ENCODE measurements at places on chromosomes 3 and 15.

- no peak for DNase-seq
Observed at GRCh38 chr3:183710231-183710630, 12.6 kb downstream of the YEATS2 start.

GRCh38 chr3:4977853-4978203 is 1.4 kb upstream of the BHLHE40 start:
- no peak for DNase-seq

- no peak for DNase-seq
Observed at GRCh38 chr3:138300647-138301046, 29.0 kb downstream of the NME9 start.

DNA sequence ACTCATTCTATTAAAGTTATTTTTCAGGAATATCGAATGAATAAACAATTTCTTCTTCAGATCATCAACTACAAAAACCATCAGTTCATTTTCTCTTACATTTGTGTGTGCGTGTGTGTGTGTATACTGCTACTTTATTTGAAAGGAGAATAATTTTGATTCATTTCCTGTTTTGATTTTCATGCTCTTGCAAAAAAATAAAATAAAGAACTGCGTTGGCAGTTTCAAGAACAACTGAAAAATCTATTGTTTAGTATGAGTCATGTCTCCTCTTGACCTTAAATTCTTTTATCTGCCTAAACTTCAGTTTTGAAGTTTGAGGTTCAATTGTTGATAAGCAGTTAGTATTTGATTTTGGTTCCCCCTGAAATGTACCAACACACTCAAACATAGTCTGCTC is 540.8 kb downstream of the FGF12 start:
- DNase-seq, result no peak

DNA sequence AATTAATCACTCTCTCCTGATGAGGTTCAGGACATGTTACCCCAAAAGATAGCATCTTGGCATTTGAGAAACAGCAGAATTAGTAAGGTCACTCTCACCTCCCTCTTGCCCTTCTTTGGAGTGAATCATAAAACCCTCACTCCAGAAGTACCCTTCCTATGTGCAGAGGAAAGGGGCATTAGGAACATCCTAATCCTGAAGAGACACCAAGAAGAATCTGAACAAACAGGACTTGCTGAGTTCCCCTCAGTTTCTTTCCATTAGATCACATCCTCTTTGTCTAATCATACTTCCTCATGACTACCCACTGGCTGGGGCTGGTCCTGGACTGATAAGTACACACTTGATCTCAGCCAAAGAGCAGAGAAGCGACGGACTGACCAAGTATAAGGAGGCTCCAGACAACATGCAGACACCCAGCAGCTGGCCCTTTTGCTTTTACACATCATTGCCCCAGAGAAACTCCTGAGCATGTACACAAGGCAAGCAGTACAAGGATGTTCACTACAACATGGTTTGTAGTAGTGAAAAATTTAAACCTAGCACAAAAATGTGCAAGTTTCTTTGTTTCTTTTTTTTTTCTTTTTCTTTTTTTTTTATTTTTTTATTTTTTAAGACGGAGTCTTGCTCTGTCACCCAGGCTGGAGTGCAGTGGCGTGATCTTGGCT is 15.0 kb upstream of the TM6SF1 start:
- no peak for DNase-seq

DNA sequence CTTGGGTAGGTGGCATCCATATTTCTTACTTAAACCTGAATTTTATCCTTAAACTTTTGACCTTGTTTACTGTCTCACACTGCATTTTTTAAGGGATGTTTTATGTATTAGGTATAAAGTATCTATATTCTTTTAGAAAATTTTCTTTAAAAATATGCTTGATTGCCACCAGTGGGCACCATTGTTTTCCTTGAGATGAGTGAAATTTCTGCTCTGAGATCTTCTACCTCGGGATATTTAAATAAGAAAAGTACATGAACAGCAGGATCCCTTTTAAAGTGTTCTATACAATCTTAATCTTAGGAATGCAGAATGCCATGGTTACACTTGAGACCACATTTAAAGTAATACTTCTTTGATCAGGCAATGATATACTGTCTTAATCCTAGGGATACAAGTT is 108.7 kb downstream of the SLMAP start:
- peak; percentile 13 for DNase-seq

DNA sequence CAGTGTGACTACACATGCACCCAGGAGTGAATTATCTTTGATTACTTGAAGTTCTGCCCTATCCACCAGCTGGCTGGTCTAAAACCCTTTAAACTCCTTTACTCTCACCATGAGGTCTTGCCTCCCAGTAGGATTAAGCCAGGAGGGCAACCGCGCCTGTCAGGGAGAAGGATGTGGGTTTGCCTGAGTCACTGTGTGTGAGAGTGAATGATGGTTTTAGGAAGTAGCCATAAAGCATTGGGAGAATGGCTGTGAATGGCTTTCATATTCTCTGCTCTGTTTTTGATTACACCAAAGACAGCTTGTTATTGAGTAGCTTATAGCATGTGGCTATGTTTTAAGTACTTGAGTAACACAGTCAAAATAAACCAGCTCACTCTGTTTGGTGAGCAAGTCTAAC is 637.7 kb upstream of the TBL1XR1 start:
- peak; percentile 31 for DNase-seq

- no peak for DNase-seq
Observed at GRCh38 chr3:15977090-15977489, 179.3 kb upstream of the ANKRD28 start.

DNA sequence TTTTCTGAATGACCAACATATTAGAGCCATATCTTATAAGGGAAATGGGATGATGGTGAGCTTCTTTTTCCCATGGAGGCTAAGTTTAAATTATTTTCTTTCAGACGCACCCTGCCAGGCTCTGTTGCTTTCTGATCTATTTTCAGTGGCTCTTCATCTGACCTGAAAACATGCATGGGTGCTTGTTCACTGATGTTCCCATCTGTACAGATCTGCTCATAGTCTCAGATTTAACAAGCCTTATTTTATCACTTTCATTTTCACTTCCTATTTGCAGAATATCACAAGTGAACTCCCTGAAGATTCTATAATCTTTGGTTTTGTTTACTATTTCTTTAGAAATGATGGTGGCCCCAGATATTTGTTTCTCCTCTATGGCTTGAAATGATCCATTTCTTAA is 31.1 kb upstream of the SUCLG2 start:
- no peak for DNase-seq

DNA sequence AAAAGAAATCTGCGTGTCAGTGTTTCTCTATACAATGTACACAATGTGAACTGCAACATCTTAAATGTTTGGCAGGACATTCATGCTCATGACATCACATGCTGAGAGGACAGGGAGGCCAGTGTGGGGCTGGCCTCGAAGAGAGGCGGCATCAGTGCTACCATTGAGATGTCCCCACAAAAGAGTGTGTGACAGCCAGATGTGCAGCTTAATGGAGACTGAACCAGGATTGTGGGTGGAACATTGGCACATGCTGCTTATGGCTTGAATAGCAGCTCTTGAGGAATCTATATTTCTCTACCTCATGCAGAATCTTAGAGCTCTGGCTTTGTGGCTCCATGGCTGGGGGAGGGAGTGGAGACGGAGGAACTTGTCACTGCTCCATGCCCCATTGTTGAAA is 18.5 kb downstream of the CLDN11 start:
- DNase-seq, result no peak

GRCh38 chr3:179236669-179237301 is 14.1 kb downstream of the KCNMB3 start:
- no peak for DNase-seq

GRCh38 chr3:107523289-107523538 is 452 bp downstream of the BBX start:
- no peak for DNase-seq

GRCh38 chr3:153070511-153070868 is 91.5 kb upstream of the RAP2B start:
- no peak for DNase-seq

GRCh38 chr3:115660646-115661337 is 37.5 kb downstream of the GAP43 start:
- DNase-seq, result no peak

- DNase-seq, result no peak
Observed at GRCh38 chr15:58329781-58330671, 101.8 kb upstream of the LIPC start.

DNA sequence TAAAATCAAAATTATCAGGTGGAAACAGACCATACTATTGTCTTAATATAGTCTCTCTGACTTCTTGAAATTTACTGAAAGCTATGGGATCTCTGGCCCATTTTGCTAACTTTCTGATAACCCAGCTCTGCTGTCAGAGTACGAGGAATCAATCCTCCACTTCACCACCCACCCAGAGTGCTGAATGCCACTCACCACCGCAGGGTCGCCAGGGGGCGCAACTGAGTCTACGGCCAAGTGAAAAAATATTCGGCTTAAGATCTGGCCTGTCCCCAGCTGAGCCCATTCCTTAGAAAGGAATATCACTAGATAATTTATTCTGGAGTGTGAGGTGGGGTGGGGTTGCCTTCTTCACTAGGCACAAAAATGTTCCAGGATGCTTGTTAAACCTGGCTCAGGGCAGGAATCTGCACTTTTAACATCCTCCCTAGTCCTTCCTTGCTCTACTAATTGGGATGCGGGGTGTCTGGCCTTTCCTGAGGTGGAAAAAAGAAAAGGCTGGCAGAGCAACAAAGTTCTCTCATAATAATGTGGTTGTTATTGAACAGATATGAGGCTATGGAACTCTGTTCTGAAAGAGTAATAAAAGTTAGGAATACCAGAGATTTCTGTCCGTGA is 520.6 kb downstream of the MFSD1 start:
- peak; percentile 25 for DNase-seq

GRCh38 chr3:40691452-40691861 is 166.7 kb downstream of the ZNF621 start:
- DNase-seq, result no peak

DNA sequence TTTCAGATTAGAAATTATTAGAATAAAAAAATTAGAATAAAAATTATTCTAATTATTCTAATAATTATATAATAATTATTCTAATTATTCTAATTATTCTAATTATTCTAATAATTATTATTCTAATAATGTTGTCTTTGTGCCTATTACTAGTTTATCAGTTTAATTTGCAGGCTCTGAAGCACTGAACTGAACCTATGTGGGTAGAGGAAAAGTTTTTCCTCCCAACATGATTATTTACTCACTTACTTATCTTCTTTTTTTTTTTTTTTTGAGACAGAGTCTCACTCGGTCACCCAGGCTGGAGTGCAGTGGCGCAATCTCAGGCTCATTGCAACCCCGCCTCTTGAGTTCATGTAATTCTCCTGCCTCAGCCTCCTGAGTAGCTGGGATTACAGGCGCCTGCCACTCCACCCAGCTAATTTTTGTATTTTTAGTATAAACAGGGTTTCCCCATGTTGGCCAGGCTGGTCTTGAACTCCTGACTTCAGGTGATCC is 39.7 kb upstream of the C15orf39 start:
- no peak for DNase-seq

- DNase-seq, result no peak
Observed at GRCh38 chr3:126510308-126510910, 7.2 kb downstream of the UROC1 start.

DNA sequence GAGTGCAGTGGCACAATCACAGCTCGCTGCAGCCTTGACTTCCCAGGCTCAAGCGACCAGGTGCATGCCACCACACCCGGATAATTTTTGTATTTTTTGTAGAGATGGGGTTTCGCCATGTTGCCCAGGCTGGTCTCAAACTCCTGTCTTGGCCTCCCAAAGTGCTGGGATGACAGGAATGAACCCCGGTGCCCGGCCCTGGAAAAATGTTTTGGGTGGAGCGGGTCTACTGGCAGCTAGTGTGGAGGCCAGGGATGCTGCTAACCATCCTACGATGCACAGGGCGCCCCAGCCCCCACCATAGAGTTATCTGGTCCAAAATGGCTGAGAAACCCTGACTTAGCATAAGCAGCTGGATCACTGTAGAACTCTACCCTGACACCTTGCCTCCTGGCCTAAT is 35.4 kb downstream of the NIPA2 start:
- no peak for DNase-seq

DNA sequence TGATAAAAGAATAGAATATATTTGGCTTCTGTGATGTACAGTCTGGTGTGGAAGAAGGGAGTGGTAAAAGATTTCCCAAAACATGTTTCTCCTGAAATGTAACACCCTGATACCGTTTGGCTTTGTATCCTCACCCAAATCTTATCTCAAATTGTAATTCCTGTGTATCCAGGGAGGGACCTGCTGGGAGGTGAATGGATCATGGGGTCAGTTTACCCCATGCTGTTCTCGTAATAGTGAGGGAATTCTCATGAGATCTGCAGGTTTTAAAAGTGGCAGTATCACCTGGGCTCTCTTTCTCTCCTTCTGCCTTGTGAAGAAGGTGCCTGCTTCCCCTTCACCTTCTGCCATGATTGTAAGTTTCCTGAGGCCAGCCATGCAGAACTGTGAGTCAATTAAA is 1070.8 kb downstream of the IGSF11 start:
- no peak for DNase-seq

DNA sequence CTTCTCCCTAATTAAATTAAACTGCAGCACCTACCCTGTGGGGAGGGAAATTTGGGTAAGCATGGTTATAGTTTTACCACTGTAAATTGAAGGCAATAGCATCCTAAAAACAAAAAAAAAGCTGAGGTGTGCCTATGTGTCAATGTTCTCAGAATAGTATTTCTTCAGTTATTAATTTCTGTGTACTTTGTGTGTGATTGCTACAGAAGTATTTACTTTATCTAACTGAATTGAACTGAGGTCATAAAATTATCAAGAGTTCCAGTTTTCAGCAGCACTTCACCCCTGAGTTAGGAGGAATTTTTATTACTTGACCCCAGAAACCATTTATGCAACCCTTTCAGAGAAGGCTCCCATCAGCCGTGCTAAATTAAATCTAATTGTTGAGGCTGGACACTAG is 333.6 kb upstream of the ALCAM start:
- no peak for DNase-seq

- no peak for DNase-seq
Observed at GRCh38 chr3:149604125-149604875, 53.5 kb downstream of the WWTR1 start.

DNA sequence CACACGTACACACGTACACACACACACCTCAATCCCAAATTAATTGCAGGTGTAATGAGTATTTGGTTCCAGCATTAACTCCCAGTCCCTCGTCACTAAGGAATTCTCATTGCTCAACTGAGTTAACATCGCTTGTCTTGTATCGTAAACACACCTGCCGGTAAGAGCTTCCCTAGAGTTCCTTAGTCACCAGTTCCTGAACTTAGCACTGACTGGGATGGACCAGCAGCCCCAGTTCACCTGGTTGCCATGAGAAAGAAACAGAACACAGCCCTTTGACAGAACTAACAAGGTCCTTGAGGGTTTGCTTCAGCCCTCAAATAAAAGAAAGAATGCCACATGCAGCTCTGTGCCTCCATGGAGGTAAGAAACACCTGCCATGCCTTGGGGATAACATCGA is 66.3 kb upstream of the SLCO3A1 start:
- DNase-seq, result no peak

DNA sequence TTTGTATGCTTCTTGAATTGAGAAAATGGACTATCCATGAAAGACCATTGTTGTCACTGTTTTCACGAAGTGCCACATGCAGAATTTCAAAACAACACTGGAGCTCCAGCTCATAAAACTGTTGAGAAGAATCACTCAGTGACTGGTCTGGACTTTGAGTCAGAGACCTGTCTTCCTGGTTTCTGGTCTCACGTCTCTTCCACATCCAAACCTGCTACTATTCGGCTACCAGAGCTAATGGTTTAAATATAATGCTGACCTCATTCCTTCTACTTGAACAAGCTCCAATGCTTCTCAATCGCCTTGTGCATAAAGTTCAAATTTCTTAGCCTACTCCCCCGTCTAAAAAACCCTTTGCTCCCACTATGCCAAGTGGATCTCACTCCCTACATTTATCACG is 227.9 kb upstream of the NR2F2 start:
- no peak for DNase-seq

- peak; percentile 58 for DNase-seq
Observed at GRCh38 chr3:14598143-14598569, 53.4 kb upstream of the CCDC174 start.

Data from hepatic stellate cell (primary cell).